ENCODE measurements at places on chromosomes 1 and 21. TPM values are rescaled to one million over a fixed set of nuclear protein-coding genes. Genes with fewer than 3 reads are reported as not detected.

DNA sequence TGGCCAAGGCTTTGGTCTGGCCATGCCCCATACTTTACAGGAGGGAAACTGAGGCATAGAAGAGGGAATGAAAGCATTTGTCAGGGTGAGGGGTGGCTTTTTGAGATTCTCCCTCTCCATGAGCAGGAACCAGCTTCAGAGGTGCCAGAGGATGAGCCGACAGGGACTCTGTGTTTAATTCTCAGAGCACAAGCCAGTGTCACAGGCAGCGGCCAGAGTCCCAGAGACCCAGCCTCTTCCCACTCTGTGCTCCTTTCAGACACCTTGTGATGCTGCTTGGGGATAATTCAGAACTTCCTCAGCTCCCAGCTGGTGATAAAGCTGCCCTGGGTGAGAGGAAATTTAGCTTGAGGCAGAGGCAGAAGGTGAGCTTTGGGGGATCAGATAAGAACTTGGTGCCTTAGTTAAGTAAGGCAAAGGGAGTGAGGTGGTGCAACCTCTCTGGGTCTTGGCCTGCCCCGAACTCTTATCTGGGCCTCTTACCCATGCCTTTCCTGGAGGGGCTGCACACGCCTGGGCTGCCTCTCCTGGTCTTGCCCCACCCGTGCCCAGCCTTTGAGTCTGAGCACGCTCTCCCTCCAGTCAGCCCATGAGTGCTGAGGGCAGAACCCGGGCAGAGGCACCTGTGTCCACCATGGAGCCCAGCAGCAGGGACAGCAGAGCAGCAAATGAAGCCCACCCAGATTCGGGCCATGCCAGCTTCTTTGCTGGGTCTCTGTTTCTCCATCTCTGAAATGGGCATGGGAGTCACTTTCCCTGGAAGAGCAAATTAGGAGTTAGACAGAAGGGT lies 175.6 kb upstream of the C1orf174 start:
- DNase-seq, result no peak
- peaks cover 3% of the 10 kb centered on the region for H3K27me3 ChIP-seq
- no peak overlapping the region for H3K27ac ChIP-seq
- H3K4me1 ChIP-seq, result no peaks in the 10 kb centered on the region
- no peak overlapping the region for H3K4me3 ChIP-seq

- no peak overlapping the region for H3K27ac ChIP-seq
- DNase-seq, result peak; percentile 1
- H3K4me3 ChIP-seq, result no peak overlapping the region
- no peaks in the 10 kb centered on the region for H3K4me1 ChIP-seq
These were observed 522.6 kb downstream of the PTPRU start for GRCh38 chr1:29758781-29759499.

- H3K27me3 ChIP-seq, result no peaks in the 10 kb centered on the region
- no peak for DNase-seq
- H3K27ac ChIP-seq, result no peak overlapping the region
- no peaks in the 10 kb centered on the region for H3K36me3 ChIP-seq
- no peak overlapping the region for H3K4me3 ChIP-seq
- no peaks in the 10 kb centered on the region for H3K4me1 ChIP-seq
These were observed 249.6 kb downstream of the COL11A1 start for GRCh38 chr1:102858695-102859094.

DNA sequence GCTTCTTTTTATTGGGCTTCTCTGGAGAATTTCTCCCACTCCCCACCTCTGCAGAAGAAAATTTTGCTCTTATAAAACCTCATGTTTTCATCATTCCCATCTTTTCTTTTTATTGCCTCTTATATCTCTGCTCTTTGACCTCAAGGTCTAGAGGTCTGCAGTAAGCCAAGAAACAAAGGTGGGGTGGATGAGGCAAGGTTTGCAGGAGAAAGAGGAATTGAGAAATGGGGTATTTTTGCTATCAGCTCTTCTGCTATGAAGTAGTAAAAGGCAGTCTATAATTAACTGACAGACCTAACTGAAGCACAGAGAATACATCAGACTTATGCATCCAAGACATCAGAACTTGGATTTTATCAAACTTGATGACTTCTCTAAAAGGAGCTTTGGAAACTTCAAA lies 22.9 kb downstream of the SYT11 start:
- H3K27ac ChIP-seq, result no peak overlapping the region
- no peak for DNase-seq
- no peaks in the 10 kb centered on the region for H3K36me3 ChIP-seq
- no peak overlapping the region for H3K4me3 ChIP-seq
- H3K27me3 ChIP-seq, result no peaks in the 10 kb centered on the region

GRCh38 chr1:221783936-221784335 lies 42.0 kb upstream of the DUSP10 start:
- H3K36me3 ChIP-seq, result no peaks in the 10 kb centered on the region
- H3K27me3 ChIP-seq, result no peaks in the 10 kb centered on the region
- no peak overlapping the region for H3K4me3 ChIP-seq
- no peak overlapping the region for H3K27ac ChIP-seq
- no peaks in the 10 kb centered on the region for H3K4me1 ChIP-seq
- DNase-seq, result no peak

GRCh38 chr1:20223551-20224419 lies 37.5 kb upstream of the PLA2G2C start:
- H3K27me3 ChIP-seq, result no peaks in the 10 kb centered on the region
- no peak overlapping the region for H3K27ac ChIP-seq
- no peak overlapping the region for H3K4me3 ChIP-seq
- H3K36me3 ChIP-seq, result no peaks in the 10 kb centered on the region
- no peaks in the 10 kb centered on the region for H3K4me1 ChIP-seq

- H3K36me3 ChIP-seq, result no peaks in the 10 kb centered on the region
- H3K4me3 ChIP-seq, result no peak overlapping the region
- H3K27me3 ChIP-seq, result no peaks in the 10 kb centered on the region
- no peak for DNase-seq
These were observed 105.5 kb downstream of the NUF2 start for GRCh38 chr1:163427279-163427678.

DNA sequence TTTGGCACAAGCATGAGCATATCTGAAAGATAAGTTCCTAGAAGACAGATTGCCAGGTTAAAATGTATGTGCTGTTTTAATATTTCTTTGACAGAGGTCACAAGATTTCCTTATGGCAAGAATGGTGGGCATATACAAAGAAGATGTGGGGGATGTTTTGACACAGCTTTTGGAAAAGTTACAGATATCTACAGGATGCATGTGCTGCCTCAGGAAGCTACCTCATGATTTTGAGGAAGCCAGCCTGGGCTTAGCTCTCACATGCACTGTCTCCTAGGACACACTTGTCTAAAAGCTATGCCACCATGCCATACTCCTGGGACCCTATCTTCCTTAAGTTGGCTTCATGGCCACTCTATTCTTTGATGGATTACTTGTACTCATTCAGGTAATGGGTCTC lies 99.9 kb downstream of the C1orf94 start:
- H3K4me3 ChIP-seq, result no peak overlapping the region
- no peaks in the 10 kb centered on the region for H3K36me3 ChIP-seq
- no peaks in the 10 kb centered on the region for H3K4me1 ChIP-seq
- no peak for DNase-seq
- H3K27ac ChIP-seq, result no peak overlapping the region

- DNase-seq, result peak; percentile 98
- no peaks in the 10 kb centered on the region for H3K27me3 ChIP-seq
- peak within 1 kb of the TSS; percentile 74 for H3K27ac ChIP-seq
- H3K36me3 ChIP-seq, result peaks cover 9% of the 10 kb centered on the region
These were observed at the start of gene MTF2 for GRCh38 chr1:93078986-93079654. Gene MTF2, plus strand, starts transcription at chr1:93079283. Its CDS starts 244 bp downstream, at chr1:93079527.

Gene TMPRSS15
- not detected for total RNA-seq

Gene CD2
- total RNA-seq, result 2.4 TPM

Gene LMX1A
- total RNA-seq, result not detected

Gene SPRR2E
- total RNA-seq, result not detected

Gene TNFRSF14
- 127 TPM for total RNA-seq
